ENCODE measurements at places on chromosomes 4 and X.
A peak's percentile ranks its signal among the peaks of the same experiment; 100 is the strongest.

GRCh38 chr4:165879641-165880040 lies 6.6 kb downstream of the TLL1 start:
- DNase-seq, result no peak

DNA sequence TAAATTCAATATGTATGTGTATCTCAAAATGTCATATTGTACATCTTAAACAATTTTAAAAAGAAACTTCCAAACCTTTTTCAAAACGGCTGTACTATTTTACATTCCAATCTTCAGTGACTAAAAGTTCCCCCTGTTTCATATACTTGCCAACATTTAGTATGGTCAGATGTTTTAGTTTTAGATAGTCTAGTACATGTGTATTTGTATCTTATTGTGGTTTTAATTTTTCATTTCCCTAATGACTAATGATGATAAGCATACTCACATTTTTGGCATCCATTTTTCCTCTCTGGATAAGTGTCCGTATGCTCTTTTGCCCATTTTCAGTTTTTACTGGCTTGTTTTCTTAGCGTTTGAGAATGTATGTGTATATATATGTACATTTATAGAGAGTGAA lies 212.2 kb upstream of the MAGEB18 start:
- no peak for DNase-seq

DNA sequence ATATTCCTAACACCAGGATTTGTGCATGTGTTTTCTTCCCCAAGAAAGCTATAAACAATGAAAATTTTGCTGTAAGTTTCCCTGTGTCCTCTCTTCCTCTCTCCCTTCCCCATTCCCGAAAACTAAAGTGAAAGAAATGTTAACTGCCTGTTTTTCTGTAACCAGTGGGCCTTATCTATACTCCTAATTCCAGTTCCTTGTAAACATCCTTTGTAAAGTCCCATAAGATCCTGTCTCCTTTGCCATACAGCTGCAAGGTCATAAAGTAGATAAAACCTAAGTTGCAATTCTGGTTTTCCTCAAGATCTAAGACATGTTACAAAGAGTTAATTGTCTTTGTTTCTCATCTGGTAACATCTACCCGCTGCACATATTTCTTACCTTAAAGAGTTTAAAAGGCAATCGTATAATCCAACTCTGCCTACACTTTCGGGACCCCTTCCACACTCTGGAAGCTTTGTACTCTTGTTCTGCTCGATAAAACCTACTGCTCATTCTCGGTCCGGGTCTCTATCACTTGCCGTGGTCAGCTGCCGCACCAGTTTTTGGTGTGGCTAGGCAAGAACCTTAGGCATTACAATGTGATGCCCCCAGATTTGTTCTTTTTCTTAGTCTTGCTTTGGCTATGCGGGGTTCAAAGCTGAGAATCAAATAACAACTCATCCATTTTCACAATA lies 20.5 kb downstream of the UGT2B7 start:
- DNase-seq, result no peak

DNA sequence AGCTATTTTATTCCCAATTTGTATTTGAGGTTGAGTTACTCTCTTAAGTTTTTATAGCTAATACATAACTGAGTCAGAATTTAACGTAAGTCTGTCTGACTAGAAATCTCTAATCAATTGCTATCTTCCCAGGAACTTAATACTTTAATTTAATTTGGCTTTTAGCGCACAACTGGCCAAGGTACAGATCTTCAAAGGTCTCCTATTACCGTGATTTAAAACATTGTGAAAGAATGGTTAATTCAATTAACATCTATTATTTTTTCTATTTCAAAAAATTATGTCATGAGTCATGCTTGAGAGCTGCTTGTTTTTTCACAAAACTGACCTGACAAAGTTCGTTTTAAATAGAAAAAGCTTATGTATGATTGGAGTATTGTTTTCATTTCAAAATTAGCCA lies 22.0 kb upstream of the PLA2G12A start:
- DNase-seq, result no peak

DNA sequence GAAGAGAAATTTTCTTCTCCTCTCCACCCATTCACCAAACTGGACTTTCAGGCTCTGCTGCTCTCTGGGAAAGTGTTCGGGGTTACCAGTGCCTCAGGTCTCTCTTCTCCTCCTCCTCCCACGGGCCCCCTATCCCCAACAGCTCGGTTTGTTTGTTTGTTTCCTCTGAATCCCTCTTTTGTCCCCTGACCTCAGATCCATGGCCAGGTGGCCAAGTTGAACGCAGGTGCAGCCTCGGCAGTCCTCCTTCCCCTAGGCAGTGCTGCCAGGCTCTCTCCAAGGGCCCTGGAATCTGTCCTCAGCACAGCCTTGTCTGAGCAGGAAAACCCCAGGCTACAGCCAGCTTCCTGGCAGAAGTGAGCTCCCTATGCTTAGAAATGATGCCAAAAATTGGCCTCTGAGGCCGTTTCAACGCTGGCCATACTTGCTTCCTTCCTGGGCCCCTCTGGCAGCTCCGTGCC lies 60.0 kb downstream of the FHDC1 start:
- no peak for DNase-seq

- no peak for DNase-seq
Measured at GRCh38 chr4:155005395-155006090, 202.9 kb upstream of the NPY2R start.

DNA sequence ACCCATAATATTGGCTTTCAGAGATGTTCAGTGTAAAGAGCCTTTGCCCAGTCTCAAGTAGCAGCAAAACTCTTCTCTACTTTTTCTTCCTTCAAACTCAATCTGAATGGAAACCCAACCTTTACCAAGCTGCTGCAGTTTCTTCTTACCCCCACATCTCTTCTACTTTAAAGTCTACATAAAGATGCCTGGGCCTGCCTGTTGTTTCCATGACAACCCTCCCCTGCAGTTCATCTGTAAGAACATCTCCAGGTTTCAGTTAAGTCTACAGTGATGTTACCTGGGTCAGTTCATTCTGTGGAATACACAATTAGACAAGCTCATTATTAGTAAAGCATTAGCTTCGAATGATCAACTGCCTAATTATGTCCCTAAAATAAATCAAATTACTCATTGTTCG lies 81.4 kb downstream of the SPANXN3 start:
- no peak for DNase-seq

DNA sequence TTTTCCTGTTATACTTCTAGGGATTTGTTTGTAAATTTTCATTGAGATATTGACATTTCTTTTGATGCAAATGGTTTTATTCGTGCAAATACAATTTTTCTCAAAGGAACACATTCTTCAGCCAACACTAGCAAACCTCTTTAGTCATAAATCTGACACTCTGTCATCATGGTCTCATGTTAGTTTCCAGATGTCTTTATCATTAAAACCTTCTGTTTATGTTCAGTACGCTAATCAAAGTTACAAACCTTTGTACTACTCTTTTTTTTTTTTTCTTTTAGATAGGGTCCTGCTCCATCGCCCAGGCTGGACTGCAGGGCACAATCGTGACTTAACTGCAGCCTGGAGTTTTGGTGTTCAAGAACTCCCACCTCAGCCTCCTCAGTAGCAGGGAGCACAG lies 7.1 kb downstream of the SLC25A31 start:
- no peak for DNase-seq

GRCh38 chrX:10549280-10549679 lies 71.1 kb downstream of the MID1 start:
- peak; percentile 63 for DNase-seq

DNA sequence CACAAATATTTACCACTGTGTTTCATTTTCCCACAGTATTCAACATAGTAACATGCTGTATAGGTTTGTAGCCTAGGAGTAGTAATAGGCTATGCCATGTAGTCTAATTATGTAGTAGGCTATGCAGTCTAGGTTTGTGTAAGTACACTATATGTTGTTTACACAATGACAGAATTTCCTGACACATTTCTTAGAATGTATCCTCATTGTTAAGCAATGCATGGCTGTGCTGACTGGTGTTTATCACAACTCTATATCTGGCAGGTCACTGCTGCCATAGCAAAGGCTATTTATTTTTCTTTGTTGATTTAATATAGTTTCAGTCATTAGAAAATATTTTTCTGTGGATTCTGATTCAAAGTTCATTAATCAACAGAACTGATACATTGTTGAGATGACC lies 108.3 kb upstream of the TEX13A start:
- DNase-seq, result no peak

DNA sequence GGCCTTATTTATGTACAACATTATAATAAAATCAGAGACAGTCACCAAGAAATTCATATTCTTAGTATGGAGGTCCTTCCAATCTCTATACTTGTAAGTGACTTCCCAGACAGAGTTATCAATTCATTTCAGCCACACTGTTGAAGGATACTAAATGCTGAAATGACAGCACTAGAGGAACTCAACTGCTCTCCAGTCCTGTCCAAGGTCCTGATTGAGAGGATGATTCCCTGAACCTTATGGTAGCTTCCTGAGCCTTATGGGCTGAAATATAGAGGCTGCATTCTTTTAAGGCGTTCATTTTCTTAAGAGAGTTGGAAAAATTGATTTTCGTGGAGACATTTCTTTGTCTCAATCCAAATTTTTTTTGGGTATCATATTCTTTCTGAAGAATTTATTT lies 205.9 kb downstream of the TLL1 start:
- no peak for DNase-seq

- DNase-seq, result no peak
Measured at GRCh38 chr4:15164571-15164970, 162.3 kb downstream of the CPEB2 start.

- peak; percentile 56 for DNase-seq
Measured at GRCh38 chr4:152590179-152591031, 54.5 kb upstream of the FBXW7 start.

- DNase-seq, result no peak
Measured at GRCh38 chr4:40264995-40265909, 68.4 kb downstream of the RHOH start.

DNA sequence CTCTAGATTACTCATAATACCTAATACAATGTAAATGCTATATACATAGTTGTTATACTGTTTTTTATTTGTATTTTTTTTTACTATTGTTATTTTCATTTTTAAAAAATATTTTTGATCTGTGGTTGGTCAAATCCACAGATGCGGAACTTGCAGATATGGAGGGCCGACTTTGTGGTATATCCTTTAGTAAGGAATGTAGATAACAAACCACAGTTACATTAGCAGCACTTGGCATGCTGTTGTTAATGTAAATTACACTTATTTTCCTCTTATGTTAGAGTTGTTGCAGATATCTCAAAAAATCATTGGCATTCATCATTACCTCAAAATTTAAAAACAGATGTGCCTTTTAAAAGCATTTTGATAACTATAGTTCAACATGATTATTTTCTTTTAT lies 151.0 kb downstream of the TMEM164 start:
- DNase-seq, result no peak

DNA sequence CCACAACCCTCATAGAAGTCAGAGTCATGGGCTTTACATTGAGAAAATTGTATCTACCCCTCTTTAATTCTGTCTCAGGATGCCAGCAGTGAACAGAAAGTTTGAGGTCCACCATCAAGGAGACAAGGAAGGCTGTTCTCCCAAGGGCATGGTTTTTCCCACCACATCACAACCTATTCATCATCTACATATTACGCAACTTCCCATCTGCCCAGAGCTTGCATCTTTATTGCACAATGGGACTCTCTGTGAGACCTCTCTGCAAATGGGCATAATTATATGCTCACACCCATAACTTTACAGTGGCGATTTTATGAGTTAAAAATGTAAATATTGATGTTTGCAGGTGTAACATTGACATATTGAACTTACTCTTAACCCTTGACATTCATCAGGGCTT lies 38.9 kb downstream of the PAGE2 start:
- DNase-seq, result no peak

- no peak for DNase-seq
Measured at GRCh38 chr4:189304809-189305208, 635.9 kb upstream of the FRG1 start.

All from LNCaP clone FGC (cell line).